ENCODE measurements at places on chromosomes 4 and X.

- DNase-seq = no peak
Measured at GRCh38 chr4:67765401-67765800, 11.2 kb upstream of the GNRHR start.

DNA sequence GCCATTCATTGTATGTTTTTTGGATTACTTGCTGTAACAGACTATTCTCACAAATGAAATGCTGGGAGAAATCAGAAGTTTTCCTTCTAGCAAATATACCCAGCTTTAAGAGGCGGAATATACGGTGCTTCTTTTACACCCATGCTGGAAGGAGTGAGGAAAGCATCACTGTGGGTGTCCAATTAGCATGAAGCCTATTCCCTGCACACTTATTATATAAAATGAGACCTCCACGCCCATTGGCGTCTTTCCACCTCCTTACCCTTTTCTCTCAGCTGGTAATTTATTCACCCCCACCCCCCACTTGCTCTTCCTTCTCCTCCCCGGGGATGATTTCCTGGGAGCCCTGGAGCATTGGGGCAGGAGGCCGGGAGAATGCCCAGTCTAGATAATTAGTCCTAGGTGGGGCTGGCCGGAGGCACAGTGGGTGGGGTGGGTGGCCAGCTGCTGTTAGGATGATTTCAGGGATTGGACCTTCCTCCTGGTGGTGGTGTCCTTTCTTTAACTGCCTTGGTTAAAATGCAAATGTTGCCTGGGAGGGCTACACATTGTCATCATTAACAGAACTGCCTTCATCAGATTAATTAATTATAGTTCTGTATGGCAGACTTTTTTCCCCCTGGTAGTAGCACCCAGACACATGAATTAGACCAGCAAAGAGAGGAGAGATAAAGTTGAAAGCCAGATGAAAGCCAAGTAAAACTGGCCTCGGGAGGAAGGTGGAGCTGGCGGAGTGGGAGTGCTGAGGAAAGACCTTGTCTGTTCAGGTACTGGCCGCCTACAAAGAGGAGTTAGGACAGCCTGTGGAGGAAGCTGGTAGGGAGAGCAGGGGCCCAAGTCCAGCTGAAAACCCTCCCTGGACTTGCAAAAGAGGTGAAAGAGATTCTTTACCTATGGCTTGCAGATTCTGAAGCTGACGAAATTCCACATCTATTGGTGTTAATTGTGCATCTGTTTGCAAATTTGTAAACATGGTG, 11.4 kb downstream of the SHROOM2 start:
- no peak for DNase-seq

- DNase-seq = no peak
Measured at GRCh38 chr4:78185117-78185516, 128.0 kb downstream of the FRAS1 start.

- DNase-seq = no peak
Measured at GRCh38 chrX:24294619-24295018, 19.2 kb downstream of the SUPT20HL2 start.

DNA sequence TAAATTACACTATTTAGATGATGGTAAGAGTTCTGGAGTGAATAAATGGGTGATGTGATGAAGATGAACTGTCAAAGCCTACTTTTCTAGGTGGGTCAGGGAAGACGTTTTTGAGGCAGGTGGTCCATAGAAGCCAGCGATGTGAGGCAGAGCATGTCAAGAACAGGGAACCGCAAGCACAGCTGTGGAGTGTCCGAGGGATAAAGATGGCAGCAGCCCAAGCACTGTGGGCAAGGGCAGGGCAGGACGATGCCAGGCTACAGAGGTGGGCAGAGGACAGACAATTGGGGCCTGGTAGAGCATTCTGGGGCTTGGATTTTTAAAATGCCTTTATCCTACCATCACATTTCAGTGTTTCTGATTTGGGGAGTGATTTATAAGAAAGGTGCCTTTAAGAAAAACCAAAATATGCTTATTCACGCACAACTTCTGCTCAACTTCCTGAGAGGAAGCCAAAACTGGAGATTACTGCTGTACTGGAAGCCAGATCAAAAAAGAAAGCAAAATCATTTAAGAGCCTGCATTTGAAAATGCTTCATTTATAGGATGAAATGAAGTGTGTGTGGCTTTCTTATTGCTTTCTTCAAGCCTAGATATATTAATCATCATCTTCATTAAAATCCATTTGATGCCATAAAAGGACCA, 119.0 kb upstream of the WDR17 start:
- DNase-seq = no peak

DNA sequence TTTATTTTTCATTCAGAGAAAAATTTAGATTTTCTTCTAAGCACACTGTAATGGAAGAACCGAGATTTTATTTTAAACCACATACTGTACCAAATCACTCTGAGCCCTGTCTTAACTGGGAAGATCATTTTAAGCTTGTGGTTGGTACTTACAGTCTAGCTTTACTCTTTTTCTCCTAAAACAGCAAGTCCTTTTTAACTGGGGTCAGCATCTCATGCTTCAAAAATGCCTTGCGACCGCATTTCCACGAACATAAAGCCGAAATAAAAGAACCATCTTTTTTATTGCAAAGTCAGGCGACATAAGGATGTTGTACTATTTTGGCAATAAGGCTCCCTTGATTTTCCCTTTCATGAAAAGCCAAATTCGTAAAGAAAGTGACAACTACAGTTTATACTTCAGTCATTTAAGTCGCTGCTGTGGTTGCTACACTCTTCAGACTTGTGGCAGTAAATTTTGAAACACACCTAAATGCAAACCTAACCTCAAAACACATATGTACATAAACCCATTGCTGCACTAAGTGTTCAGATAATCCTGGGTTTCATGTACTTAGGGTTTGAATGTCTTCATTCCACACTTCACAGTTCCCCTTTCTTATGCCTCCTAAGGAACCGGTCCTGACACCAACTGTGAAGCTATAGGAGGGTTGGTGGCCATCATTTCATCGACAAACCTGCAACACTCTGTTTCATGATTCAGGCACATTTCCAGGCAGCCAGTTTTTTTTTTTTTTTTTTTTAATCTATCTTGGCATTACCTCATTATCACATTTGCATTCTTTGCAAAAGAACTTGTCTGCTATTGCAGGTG, 3.0 kb downstream of the STOX2 start:
- no peak for DNase-seq

DNA sequence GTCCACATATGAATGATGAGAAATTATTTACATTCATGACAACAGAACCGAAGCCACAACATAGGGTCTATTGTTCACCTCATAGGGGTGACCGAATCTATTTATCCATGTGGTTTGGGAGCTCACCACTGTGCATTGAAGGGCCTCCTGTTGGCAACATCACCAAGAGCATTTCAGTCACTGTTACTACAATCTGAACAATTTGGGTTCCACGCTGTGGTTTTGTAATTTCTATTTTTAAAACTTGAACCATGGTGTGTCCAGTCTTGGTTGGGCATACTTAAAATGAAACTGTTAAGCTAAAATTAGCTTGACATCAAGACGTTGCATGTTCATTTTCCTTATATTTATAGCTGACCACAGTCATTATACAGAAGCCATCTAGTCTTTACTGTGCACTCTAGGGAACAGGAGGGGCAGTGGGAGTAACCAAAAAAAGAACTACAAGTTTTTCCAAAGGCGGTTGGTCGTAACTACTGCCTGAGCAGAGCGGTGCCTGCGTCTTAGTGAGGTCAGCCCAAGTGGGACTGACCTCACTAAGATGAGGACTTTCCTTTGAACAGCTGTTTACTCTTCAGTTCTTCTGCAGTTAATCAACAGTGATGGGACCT, 192.1 kb downstream of the SPRY1 start:
- no peak for DNase-seq

DNA sequence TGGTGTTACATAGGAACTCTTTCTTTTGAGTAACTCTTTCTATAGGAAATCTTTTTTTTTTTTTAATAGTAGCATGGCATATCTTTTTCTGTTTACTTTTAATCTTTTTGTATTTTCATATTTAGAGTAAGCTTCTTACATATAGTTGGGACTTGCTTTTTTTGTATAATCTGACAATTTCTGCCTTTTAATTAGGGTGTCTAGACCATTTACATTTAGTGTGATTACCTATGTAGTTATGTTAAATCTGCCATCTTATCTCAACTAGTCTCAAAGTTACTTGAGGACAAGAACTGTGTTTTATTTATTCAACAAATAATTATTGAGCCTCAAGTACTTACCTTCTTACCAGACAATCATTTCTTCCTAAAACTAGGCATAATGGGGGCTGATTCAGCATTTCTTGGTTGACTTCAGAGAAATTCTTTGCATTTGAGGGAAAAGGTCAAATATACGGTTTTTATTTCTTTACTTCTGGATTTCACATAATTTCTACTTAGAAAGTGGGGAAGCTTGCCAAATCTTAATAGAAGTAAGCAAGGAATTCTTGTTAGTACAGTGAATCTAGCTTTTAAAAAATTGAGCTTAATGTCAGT, 28.6 kb downstream of the MND1 start:
- DNase-seq = no peak

DNA sequence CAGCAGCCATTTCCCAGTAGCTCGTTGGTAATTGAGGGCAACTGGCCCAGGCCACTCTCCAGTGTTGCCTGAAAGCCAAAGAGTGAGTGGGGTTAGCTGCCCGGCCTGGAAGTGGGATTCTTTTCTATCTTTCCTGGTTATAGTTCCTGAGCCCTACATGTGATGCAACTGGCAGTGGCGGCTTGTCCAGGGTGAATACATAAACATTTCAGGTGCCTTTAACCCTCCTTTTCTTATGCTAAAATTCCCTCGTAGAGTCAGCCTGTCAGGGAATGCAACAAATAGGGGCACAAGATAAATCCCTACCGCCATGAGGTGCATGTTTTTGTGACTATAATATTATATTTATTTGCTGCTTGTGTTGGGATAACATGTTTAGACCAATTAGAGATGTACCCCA, 13.4 kb upstream of the HERC5 start:
- DNase-seq = no peak

- DNase-seq = no peak
Measured at GRCh38 chr4:82957045-82957444, 53.6 kb downstream of the LIN54 start.

- no peak for DNase-seq
Measured at GRCh38 chrX:8688776-8689175, 43.2 kb downstream of the ANOS1 start.

All from NCI-H1436 treated with DMSO at 0.1 percent for 48 hours (cell line).